NCI-H1694 (cell line): ENCODE measurements at places on chromosomes 11 and 22.

DNA sequence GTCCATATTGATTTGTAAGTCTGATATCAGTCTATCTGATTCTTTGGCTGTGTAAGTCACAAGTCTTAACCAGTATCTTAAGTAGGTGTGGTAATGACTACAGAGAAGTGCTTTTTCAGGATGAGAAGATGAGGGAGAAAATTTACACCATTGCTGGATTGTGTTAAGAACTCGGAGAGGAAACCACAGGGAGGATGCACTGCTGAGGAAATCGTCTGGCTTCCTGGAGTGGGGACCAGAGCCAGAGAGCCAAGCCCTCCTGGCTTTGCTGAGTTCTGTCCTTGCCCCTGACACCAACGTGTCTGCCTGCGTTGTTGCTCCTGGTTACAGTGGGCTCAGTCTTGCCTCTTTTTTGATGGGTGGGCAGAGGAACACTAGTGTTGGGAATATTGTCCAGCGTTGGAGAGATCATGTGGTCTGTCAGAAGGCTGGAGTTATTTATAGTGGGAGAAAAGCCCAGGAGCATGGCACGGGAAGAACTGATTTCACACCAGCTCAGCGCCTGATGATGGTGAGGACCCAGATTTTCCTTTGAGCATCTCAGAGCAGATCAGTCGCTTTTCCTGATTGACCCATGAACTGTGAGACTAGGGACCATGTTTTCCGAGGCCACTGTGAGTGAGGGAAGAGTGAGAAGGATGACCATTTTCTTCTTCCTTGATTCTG is 29.6 kb downstream of the MARK2 start:
- no peak for DNase-seq

GRCh38 chr11:108938604-108939003 is 273.7 kb downstream of the DDX10 start:
- DNase-seq, result no peak

DNA sequence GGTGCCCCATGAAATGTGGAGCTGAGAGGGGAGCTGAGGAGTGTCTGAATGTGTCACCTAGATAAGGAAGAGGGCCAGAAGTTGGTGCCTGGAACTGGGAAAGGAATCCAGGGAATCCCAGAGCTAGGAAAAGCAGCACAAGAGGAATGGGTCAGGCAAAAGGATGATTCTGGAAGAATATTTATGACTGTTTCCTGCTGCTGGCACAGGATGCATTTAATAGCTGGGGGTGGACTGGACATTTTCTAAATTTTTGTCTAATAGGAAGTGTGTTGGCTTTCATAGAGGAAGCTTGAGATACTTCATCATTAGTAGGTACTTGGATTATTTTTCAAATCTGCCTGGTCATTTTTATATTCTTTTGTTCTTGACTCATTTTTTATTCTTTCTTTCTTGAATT is 17.4 kb upstream of the MRGPRX2 start:
- DNase-seq, result no peak

GRCh38 chr22:46934746-46935491 is 172.5 kb downstream of the TBC1D22A start:
- DNase-seq, result no peak

- DNase-seq, result no peak
Observed at GRCh38 chr11:15893080-15893492, 463.3 kb downstream of the SOX6 start.
